Renal pelvis (tissue), 12 donors: ENCODE measurements at places on chromosomes 4 and X.
A peak's percentile ranks its signal among the peaks of the same experiment; 100 is the strongest.

DNA sequence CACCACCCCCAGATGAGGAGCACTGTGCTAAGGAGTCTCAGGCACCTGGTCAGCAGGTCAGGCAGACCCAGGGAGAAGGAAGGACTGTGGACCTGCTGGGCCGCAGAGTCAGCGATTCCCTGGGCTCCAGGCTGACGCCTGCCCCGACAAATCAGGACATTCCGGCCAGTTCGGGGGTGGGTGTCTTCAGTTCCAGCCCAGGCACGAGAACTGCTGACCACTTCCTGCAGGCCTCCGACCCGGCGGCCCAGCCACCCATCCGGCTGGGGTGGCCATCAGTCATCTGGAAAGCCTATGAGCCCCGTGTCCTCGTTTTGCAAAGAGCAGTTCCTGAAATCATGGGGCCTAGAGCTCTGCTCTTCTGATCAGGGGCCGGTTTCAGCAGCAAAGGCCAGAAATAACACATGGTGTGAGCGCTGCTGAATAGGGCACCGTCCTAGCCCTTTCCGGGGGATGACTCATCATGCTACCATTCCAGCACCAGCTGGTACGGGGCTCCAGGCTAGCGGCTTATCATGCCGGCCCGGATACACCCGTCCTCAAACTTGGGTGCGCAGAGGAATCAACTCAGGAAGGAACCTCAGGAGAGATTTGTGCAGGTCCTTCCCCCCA lies 7.8 kb upstream of the SH3TC1 start:
- no peak for DNase-seq

DNA sequence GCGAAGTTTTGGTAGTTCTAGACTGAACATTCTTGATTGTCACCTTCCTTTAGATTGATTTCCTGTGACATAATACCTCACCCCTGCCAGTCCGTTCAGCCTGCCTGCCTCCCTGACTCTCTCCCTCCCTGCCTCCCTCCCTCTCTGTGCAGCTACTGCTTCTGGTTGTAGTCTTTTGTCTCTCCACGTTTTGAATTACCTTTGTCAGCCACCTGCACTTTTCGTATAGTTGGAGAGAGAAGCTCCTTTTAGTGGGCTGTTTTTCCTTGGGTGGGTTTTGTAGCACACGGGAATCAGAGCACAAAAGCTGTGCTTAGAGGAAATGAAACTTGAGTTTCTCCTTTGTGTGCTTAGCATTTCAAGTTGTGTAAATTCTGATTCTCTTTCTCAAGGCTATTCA lies 32.6 kb upstream of the MSMO1 start:
- peak; percentile 19 for DNase-seq

- no peak for DNase-seq
These were observed 1.6 kb upstream of the LIN54 start for GRCh38 chr4:83012200-83012686.

GRCh38 chr4:4388311-4388790 lies 1.4 kb downstream of the NSG1 start:
- DNase-seq: no peak

GRCh38 chr4:17809667-17810066 lies 890 bp downstream of the DCAF16 start:
- no peak for DNase-seq

DNA sequence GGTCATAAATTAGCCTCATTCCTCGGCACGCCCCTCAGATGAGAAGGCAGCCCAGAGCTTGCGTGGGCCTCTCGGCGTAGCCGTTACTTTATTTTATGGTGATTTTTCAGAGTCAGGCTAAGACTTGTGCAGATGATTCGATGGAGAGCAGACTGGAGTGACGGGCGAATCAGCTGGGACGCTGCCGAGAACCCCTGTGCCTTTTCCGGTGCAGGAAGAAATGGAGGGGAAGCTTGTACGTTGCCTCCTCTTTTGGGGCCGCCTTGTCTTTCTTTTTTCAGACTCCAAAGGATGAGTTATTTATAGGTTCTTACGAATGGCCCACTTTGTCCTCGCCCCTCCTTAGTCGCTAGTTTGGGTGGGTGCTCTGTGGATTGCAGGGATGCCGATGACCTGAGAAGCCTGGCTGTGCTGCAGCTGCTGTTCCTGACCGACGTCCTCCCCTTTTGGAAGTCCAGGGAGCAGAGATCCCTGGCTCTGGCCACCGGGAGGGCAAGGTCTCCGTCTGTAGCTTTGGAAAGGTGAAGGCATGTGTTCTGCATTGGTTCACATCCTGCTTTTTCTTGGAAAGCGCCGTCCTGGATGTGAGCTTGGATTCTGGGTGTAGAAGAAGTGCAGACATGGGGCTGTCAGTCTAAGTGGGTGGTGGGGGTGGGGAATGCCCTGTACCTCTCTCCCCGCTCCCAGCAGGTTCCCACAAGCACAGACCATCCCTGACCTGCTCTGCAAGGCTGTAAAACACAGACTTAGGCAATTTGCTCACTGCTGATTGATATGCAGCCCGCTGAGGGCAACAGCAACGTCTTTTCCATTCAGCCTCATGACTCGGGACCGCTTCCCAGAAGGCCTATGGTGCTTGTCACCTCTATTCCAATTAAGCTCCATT lies 9.3 kb downstream of the SORCS2 start:
- DNase-seq: no peak

DNA sequence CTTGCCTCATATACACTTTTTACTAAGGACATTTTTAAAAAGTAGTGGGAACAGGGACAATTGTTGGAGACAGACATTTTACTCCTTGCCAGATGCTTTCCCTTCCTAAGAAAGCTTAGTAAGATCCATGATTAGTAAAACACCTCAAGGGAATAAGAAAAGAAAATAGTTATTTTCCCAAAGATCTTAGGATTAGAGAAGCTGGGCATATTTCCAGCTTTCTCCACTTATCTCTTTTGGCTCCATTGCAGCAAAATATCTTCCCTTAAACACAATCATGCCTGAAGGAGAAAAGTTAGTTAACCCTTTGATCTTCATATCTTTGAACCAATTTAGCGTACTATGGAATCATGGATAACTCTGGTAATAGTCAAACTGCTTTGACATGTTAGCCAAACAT lies 257.9 kb downstream of the PCDH18 start:
- DNase-seq: no peak

DNA sequence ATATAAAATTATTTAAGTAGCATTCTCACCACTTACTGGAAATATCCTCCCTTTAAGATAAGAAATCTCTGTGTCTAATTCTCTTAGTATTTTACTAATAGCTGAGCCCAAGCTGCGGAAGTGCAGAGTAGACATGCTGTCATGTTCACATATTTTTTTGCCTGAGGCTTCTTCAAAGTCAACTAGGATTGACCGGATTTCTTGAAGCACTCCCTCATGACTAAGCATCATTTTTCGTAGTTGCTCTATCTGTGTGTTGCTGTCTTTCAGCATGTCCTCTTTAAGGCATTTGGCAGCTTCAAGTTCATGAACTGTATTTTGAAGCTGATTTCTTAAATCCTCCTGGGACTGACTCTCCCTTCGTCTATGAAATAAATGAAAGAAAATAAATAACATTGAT lies 36.9 kb downstream of the CCDC158 start:
- no peak for DNase-seq

DNA sequence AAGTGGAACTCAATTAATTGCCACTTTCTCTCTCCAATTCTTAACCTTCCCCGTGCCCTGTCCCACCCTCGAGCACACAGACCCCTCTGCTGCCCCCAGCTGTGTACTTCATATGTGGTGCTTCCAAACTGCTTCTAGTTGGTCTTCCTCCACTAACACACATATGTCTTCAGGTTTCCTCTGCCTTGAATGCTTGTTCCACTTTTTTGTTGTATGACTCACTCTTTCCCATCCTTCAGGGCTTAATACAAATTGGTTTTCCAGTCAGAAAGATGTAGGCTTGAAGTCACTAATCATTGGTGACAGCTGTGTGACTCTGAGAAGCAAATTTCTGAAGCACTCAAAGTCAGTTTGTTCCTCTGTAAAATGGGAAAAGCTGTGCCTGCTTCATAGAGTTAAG lies 30.6 kb downstream of the TRIM2 start:
- no peak for DNase-seq

DNA sequence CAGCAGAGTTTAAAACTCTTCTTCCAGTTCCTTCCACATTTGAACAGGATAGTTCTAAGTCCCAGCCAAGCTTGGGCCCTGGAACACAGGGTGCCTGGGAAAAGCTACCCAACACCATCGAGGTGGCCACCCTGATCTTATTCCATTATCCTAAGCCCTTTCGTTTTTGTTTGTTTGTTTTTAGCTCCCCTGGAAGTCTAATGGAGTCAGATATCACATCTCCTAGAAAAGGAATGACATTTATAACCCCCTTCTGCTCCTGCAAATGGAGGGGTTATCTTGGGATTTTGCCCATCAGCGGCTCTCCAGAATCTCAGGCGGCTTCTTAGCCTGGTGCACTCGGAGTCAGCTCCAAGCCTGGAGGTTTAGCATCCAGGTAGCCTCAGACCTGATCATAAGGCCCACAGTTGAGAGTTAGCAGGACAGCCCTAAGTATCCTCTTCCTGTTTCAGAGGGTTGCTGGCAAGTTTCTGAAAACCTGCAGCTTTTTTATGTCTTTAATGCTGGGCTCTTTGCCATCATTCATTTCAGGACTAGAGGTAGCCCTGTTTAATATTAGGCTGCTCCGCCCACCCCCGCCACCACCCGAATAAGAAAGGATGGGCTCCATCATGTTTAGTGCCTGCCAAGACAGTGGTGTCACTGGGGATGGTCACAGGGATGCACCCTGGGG lies 230.0 kb upstream of the LNX1 start:
- no peak for DNase-seq

- peak; percentile 23 for DNase-seq
These were observed 15.4 kb downstream of the HMGB2 start for GRCh38 chr4:173318648-173319211.

DNA sequence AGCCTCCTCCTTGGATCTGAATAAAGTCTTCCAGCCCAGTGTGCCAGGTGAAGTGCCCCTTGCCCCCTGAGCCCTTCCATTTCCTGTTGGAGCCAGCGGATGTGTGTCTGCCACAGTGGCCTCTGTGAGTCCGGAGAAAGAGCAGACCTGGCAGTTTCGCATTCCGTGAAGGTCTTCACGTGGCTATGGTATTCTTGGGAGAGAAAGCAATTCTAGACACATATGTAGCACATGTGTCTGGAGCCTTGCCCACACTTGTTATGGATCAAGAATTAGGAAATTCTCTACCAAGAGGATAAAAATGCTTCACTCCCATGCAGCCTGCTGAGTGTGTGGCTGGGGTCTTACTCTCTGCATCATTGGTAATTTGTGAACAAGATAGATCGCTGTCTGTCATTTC lies 130.9 kb downstream of the REPS2 start:
- no peak for DNase-seq

DNA sequence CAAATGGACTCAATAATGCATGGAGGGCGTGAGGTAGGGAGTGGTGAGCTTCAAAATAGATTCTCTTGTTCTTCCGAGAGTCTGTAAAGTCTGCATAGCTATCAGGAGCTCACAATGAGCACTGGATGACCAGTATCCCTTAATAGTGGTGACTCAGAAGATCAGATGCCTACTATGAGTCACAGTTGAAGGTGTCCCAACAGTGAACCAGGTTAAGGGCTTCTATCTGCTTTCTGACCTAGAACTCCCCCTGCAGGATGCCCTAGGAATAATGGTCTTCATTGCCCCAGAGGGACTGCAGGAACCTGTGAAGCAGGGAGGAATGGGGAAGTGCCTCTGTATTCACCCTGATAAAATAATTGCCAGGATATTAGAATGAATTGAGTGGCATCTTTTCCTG lies 22.1 kb downstream of the DGKK start:
- DNase-seq: no peak

DNA sequence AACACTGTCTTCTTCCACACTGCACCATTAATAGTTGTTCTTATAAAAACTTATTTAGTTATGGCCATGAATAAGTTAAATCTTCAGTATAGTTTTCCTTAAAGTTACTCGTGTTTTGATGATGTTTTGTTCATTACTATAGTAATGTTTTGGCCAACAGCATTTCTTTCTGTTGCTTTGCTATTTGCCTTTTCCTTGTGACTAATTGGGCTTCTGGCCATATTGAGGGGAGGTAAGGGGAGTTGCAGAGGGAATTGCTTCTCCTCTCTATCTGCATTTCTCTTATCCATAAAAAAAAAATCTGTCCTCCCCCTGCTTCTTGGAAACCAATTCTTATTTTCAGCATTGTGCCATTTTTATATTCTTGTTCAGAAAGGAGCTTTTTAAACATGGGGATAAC lies 42.7 kb upstream of the ZCCHC12 start:
- DNase-seq: no peak

GRCh38 chr4:6788123-6788522 lies 5.6 kb downstream of the KIAA0232 start:
- DNase-seq: no peak

DNA sequence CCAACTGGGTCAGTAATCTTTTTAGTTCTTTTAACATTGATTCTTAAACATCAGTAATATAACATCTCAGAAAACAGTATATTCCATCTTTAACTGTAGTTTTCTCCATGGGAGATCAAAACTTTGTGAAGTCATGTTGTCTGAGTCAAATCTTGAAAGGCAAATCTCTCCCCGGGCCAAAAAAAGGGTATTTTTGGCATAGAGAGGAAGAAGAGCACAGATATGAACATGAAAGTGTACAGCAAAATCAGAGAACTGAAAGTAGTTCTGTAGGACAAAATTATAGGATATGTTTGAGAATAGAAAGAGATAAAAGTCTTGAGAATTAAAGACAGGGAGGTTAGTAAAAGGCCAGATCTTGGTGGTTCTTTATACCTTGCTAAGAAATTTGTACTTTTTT lies 176.4 kb upstream of the GYPA start:
- no peak for DNase-seq

- DNase-seq: no peak
These were observed 54.6 kb downstream of the ARHGAP10 start for GRCh38 chr4:147786531-147786930.

GRCh38 chr4:108833046-108833445 lies 70.2 kb upstream of the ETNPPL start:
- DNase-seq: no peak

DNA sequence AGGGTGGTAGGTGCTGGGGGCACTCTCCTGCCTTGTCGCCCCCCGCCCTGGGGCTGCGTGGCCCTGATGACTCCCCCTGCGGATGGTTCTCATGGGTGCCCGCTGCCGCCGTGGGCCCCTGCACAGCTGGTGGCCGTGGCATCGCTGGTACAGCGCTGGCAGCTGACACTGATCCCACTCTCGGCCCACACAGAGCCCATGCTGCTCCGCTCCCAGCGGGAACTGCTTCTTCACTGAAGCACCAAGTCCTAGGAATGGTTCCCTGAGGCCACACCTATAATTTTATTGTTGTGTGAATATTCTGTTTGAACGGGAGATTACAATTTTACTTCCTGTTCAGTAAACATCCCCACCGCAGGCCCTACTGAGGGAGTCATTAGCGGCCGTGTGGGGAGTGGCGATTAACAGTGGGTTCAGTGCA lies 138.6 kb upstream of the NKX1-1 start:
- no peak for DNase-seq

GRCh38 chr4:89653012-89653411 lies 183.9 kb downstream of the SNCA start:
- no peak for DNase-seq

GRCh38 chr4:173505924-173506518 lies 24.0 kb downstream of the HAND2 start:
- DNase-seq: no peak

- no peak for DNase-seq
These were observed 28.3 kb downstream of the LANCL3 start for GRCh38 chrX:37599729-37600128.
